ENCODE measurements at places on chromosomes 4 and X.

DNA sequence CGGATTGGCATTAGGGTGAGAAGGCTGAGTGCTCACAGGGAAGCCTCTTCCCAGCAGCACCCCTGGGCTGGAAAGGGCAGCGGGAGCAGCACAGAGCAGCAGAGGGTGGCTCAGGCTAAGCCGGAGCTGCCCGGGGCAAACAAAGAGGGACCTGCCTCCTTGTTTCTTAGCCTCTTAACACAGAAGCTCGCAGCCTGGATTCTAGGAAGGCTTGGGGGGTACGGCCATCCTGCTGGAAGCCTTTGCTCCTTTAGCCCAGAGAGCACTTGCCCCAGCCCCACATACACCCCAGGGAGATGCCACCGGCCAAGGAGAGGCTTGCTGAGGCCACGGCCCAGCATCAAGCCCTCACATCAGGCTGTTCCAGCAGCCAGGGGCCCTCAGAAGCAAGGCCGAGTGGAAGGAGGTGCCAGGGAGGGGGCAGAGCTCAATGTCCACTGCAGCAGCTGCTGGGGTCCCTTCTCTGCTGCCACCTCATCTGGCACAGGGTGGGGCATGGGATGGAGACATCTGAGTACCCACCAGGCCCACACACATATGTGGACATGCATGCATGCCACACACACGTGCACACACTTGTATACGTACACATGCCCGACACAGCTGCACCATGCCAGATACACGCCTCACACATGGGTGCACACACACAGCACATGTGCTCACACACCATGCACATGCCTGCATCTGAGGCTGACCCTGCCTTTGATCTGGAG lies 20.3 kb upstream of the SPON2 start:
- DNase-seq = no peak

GRCh38 chr4:99811850-99812249 lies 4.8 kb upstream of the DAPP1 start:
- DNase-seq = no peak

GRCh38 chrX:115093191-115093590 lies 75.8 kb upstream of the IL13RA2 start:
- no peak for DNase-seq

DNA sequence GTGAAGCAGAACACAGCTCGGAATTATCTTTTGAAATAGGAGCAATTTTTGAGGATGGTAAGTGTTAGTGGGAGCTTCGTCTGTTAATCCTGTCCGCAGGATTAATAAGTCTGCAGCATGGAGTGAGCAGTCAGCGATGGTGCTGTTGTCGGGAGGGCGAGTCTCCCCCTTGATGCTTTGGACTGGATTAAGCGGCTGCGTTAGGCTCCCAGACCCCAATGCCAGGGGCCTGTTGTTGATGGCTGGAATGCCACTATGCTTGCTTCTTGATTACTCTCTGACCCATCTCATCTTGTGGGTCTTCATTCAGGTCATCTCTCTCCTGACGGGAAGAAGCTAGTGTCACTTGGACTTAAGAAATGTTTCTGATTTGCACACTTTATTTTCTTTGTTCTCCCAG lies 332.6 kb downstream of the ARHGAP10 start:
- no peak for DNase-seq

DNA sequence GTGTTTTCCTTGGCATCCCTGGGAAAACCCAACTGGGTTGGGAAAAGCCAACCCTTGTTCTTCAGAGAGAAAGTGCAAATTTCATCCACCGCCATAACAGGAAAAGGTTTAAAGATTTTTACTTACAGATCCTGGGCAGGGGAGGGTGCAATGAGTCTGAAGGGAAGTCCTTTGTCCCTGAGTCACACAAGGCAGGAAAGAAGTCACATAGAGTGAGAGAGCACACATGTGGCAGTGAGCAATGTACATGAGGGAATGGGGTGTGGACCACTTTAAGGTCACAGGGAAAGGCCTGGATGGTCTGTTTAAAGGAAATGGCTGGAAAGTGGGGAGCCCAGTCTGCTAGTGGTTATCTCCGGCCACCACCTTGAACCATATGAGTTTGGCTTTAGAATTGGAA lies 248.9 kb downstream of the HS3ST1 start:
- DNase-seq = no peak

- DNase-seq = no peak
These were observed 32.1 kb downstream of the NUDT6 start for GRCh38 chr4:122890147-122890795.

DNA sequence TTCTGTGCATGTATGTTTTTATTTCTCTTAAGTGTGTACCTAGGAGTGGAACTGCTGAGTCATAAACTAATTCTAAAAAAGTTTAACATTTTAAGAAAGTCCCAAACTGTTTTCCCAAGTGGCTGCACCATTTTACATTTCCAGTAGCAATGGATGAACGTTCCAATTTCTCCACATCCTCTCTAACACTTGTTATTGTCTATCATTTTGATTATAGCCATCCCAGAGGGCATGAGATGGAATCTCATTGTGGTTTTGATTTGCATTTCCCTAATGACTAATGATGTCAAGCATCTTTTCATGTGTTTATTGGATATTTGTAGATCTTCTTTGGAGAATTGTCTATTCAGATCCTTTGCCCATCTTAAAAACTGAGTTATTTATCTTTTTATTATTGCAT lies 82.5 kb downstream of the PPEF1 start:
- DNase-seq = no peak

All from right forelimb (tissue), 1 donor.